H9 (cell line): ENCODE measurements at places on chromosomes 5 and 9.

DNA sequence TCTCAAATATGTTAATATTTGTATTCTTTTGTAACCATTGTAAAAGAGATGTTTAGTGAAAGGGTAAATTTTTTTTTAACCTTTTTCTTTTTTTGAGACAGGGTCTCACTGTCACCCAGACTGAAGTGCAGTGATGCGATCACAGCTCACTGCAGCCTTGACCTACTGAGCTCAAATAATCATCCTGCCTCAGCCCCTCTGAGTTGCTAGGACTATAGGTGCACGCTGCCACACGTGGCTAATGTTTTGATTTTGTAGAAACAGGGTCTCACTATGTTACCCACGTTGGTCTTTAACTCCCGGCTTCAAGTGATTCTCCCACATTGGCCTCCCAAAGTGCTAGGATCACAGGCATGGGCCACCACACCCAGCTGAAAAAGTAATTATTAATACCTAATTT, 58.0 kb upstream of the CDK5RAP2 start:
- no peak for DNase-seq

DNA sequence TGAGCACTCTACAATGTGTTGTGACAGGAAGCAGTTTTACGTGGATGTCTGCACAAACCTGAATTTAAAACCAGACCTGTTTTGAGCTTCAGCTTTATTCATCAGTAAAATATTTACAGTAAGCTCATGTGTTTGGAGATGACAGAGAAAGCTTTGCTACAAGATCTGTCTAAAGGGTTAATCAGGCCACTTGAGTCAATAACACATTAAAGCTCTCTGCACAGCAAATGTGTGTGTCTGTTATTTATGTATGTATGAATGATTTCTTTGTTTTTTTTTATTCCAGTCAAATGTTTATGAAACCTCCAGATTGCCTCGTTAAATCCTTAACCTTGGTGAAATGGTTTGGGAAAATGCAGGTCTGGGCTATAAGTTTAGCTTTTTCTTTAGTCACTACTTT, 77.3 kb upstream of the SREK1 start:
- DNase-seq, result no peak

DNA sequence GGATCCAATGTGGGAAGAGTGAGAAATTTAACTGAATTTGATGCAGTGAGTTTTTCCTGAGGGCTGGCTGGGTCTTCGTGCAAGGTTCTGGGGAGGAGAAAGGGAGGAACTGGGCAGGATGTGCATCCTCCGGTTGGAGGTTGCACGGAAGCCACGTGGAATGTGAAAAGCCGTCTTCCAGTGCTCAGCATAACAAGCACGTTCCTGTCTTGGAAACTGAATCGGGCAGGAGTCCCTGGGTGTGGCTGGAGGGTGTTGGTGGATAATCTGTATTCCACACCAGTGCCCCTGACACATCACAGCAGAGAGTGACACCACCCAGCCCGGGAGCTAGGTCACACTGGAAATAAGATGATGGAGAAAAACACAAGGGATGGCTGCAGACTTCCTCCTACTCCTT, 154.3 kb downstream of the C5orf15 start:
- no peak for DNase-seq

GRCh38 chr9:3788211-3788610, 262.4 kb upstream of the RFX3 start:
- no peak for DNase-seq

DNA sequence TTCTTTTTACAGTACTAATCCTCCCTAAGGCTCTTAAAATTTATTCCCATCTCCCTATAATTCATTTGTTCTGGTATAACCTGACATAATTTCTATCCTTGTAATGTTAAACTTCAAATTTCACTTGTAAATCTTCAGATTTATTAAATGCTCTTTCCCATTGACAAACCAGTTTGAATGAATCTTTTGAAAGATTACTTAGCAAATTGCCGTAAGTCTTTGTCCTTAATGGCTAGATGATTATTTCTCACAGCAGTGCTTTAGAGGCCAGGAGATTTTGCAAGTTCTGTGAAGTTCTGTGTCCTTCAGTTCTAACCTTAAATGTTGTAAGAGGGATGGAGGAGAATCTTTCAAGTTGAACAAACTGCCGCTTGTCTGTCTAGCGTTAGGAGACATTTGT, 4.2 kb downstream of the SLC44A1 start:
- no peak for DNase-seq

DNA sequence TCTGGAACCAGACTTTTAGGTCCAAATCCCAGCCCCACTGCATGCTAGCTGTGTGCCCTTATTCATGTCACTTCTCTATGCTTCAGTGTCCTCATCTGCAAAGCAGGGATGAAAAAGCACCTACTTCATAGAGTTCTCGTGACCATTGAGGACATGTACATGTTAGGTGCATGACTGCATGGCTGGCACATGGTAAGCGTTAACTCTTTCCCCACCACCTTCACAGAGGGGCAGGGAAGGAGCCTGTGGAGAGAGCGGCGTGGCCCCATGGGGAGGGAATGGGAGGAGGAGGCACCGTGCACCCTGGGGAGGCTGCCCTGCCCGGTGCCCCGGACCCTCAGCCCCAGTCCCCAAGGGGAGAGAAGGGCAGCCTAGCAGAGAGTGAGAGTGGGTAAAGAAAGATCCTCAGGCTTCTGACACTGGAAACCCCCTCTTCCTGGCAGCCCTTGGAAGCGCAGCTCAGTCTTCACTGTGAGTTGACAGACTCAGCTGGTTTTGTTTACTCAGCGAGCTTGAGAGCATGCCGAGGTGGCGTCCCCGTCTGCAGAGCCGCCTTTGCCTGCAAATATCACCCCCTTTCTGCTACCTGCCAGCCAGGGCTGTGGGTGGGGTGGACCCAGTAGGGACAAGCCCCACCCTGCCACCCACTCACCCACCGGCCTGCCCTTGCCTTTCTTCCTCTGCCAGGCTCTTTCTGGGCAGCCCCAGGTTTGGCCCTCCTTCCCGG, 10.6 kb upstream of the ANGPTL2 start:
- peak; percentile 50 for DNase-seq

GRCh38 chr5:127515693-127516440, 1.6 kb upstream of the PRRC1 start:
- no peak for DNase-seq
